Neural crest cell (in vitro differentiated cells): ENCODE measurements at places on chromosomes 6 and 20.

DNA sequence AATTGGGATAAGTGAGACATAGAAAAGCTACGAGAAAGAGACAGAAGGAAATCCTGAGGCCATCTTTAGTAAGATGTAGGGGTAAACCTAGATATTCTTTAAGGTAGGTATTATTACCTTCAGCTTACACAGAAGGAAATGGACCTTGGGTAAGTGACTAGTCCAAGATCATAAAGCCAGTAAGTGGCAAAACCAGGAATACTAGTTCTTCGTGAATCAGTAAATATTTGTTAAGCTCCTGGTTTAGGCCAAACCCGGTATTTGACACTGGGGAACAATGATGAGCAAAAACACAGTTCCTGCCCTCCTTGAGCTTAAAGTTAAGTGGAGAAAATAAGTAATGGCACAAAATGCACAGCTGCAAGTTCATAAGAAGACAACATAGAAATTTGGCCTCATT, 5.3 kb downstream of the TRIM39 start:
- DNase-seq = no peak
- no peaks in the 10 kb centered on the region for H3K27me3 ChIP-seq
- peaks cover 10% of the 10 kb centered on the region for H3K4me1 ChIP-seq
- no peak overlapping the region for H3K4me3 ChIP-seq
- H3K27ac ChIP-seq = no peak overlapping the region

- H3K4me1 ChIP-seq = no peaks in the 10 kb centered on the region
- no peaks in the 10 kb centered on the region for H3K27me3 ChIP-seq
- no peak overlapping the region for H3K4me3 ChIP-seq
- DNase-seq = no peak
- no peak overlapping the region for H3K27ac ChIP-seq
Observed at GRCh38 chr6:56495654-56496053, 147.0 kb downstream of the DST start.

GRCh38 chr20:58056021-58056591, 172.3 kb downstream of the ANKRD60 start:
- peaks cover 10% of the 10 kb centered on the region for H3K4me1 ChIP-seq

DNA sequence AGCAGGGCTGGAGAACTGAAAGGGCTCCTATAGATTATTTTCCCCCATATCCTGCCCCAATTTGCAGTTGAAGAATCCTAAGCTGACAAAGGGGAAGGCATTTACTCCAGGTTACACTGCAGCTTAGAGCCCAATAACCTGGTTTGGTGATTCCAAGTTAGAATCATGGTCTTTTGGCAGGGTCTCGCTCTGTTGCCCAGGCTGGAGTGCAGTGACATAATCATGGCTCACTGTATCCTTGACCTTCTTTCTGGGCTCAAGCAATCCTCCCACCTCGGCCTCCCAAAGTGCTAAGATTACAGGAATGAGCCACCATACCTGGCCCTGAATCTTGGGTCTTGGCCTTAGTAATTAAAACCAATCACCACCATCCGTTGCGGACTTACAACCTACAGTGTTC, 1.0 kb upstream of the MMP9 start:
- no peak for DNase-seq

- H3K27ac ChIP-seq = no peak overlapping the region
- no peak for DNase-seq
- H3K4me1 ChIP-seq = peaks cover 15% of the 10 kb centered on the region
- peaks cover 6% of the 10 kb centered on the region for H3K36me3 ChIP-seq
- no peak overlapping the region for H3K4me3 ChIP-seq
- no peaks in the 10 kb centered on the region for H3K27me3 ChIP-seq
Observed at GRCh38 chr6:112177092-112177491, 77.3 kb downstream of the LAMA4 start.

- H3K4me3 ChIP-seq = no peak overlapping the region
- DNase-seq = no peak
- peaks cover 5% of the 10 kb centered on the region for H3K36me3 ChIP-seq
- no peak overlapping the region for H3K27ac ChIP-seq
Observed at GRCh38 chr6:158039178-158039557, 57.5 kb downstream of the SYNJ2 start.

DNA sequence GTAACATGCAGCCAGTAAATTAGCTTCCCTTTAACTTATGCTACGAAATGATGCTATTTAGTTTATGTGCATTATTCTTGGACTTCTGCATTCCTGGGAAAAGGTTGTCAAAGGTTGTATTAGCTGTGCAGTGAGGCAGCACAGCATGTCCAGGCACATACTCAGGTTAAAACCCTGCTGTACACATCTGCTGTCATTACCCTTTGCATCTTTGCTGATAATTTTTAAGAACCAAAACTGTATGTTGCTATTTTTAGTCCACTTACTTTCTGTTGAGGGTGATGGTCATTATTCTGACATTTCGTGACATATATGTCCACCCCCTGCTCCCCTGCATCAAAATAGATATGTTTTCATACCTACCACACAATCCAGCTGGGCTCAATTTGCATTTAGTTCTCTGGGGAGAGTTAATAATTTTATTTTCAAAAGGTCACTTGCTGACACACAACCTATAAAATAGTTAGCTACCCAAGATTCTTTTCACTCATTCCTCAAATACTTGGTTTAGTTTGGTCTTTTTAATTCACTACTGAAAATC, 142.5 kb upstream of the SPACA1 start:
- H3K27me3 ChIP-seq = no peaks in the 10 kb centered on the region
- no peaks in the 10 kb centered on the region for H3K36me3 ChIP-seq
- no peak overlapping the region for H3K4me3 ChIP-seq
- H3K27ac ChIP-seq = no peak overlapping the region
- DNase-seq = no peak
- peaks cover 56% of the 10 kb centered on the region for H3K4me1 ChIP-seq

DNA sequence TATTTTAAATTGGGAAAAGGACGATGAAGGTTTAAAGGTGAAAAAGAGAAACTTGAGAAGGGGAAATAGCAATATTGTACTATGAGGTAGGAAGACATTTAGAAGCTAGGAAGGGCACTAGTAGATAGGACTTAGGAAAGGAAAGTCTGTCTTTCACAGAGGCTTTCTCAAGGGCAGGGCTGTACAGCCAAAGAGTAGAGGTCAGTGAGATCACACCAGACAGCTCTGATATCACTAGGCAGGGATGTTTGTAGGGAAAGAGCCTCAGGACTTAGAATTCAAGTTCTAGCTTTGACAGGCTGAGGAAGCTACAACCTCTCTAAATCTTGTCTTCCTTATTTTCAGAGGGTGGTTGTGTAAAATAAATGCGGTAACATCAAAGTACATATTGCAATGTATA, 160.4 kb upstream of the SLC22A16 start:
- DNase-seq = no peak
- no peak overlapping the region for H3K4me3 ChIP-seq
- H3K27me3 ChIP-seq = no peaks in the 10 kb centered on the region
- no peak overlapping the region for H3K27ac ChIP-seq
- H3K4me1 ChIP-seq = no peaks in the 10 kb centered on the region

DNA sequence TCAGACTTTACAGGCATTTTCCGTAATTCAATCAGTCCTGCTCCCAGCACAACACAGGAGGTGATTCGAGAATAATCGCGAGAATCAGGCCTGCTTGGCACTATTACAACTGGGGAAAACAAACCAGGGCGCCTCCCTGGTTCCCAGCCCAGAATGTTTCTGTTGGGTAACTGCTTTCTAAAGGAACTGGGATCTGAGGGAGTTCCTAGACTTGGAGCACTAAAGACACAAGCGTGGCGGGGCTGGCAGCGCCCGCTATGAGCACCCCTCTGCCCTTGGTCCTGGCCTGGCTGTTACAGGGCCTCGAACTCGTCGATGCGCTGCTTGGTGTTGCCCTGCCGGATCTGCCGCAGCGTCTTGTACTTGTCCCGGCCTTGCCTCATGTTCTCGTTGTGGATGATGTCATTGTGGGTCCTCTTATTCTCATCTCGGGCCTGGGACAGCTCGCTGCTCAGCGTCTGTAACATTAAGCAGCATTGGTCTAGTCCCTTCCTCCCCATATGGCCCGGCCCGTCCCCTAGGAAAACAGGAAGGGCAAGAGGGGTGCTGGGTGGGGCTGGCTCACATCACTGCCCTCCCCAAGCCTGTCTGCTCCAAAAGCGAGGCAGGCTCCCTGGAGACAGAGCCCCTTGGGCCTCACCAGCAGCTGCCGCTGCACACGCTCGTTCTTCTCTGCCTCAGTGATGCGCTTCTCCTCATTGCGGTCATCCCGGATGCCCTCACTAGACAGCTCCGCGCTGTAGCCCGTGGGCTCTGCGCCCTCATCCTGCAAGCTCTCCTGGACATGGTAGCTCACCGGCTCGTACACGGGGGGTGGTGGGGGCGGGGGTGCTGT, 52.3 kb downstream of the EZR start:
- peaks cover 10% of the 10 kb centered on the region for H3K4me1 ChIP-seq
- no peak for DNase-seq
- peaks cover 14% of the 10 kb centered on the region for H3K36me3 ChIP-seq
- no peak overlapping the region for H3K27ac ChIP-seq
- no peak overlapping the region for H3K4me3 ChIP-seq
- H3K27me3 ChIP-seq = no peaks in the 10 kb centered on the region

DNA sequence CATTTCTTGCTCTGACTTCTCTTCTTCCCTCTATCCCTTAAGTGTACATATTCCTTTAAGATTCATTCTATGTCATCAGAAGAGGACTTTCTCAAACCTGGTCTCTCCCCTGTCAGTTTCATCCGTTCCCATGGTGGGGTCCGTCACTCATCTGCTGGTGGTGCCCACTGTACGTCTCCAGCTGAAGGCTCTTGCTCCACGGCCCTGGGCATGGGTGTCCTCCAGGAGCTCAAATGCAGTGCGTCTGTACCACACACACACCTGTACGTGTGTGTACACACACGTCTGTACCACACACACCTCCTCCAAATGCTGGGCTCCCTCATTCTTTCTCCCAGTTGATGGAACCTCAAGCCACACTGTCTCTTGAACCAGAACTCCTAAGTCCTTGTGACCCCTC, 85.6 kb downstream of the CAP2 start:
- H3K4me1 ChIP-seq = peaks cover 6% of the 10 kb centered on the region
- H3K36me3 ChIP-seq = peaks cover 9% of the 10 kb centered on the region
- no peak for DNase-seq
- no peaks in the 10 kb centered on the region for H3K27me3 ChIP-seq

- no peaks in the 10 kb centered on the region for H3K36me3 ChIP-seq
- DNase-seq = no peak
- H3K27me3 ChIP-seq = no peaks in the 10 kb centered on the region
- no peak overlapping the region for H3K4me3 ChIP-seq
- H3K4me1 ChIP-seq = no peaks in the 10 kb centered on the region
Observed at GRCh38 chr20:24653306-24653705, 183.9 kb downstream of the SYNDIG1 start.

GRCh38 chr6:73579851-73580246, 59.0 kb upstream of the EEF1A1 start:
- peaks cover 53% of the 10 kb centered on the region for H3K4me1 ChIP-seq
- H3K27ac ChIP-seq = peak overlapping the region; percentile 100
- no peak for DNase-seq
- H3K27me3 ChIP-seq = no peaks in the 10 kb centered on the region

DNA sequence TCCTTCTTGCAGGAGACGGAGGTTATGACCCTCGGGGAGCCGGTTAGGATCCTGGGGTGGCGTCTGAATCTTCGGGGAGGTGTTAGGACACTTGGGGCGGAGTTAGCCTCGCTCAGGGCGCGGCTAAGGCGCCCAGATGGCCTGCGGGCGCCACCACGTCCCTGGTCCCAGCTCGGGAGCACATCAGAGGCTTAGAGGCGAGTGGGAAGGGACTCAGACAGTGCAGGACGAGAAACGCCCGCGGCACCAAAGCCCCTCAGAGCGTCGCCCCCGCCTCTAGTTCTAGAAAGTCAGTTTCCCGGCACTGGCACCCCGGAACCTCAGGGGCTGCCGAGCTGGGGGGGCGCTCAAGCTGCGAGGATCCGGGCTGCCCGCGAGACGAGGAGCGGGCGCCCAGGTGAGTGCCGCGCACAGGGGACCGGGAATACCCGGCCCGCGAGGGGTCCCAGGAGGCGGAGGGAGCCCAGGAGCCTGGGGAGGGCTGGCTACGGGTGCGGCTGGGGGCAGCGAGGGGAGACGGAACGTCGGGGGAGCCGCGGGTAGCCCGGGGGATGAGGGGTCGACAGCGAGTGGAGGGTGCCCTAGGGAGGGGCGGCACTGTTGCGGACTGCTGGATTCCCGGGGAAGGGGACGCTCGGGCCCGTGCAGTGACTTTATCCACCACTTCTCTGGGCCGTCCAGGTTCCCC, at the start of gene HCK:
TSS of gene HCK (plus strand) at position 153 of the 688 bp plus-strand sequence.
- DNase-seq = no peak
- H3K4me1 ChIP-seq = peaks cover 9% of the 10 kb centered on the region
- peaks cover 96% of the 10 kb centered on the region for H3K27me3 ChIP-seq

DNA sequence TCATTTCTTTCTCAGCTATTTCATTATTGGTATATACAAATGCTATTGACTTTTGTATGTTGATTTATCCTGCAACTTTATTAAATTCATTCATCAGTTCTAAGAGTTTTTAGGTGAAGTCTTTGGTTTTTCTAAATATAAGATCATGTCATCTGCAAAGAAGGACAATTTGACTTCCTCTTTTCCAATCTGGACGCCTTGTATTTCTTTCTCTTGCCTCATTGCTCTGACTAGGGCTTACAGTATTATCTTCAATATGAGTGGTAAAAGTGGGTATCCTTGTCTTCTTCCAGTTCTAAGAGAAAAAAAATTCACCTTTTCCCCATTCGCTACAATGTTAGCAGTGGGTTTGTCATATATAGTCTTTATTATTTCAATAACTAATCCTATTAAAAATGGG, 38.0 kb downstream of the KIF16B start:
- peaks cover 7% of the 10 kb centered on the region for H3K36me3 ChIP-seq
- no peak overlapping the region for H3K27ac ChIP-seq
- no peak for DNase-seq
- H3K27me3 ChIP-seq = no peaks in the 10 kb centered on the region
- no peak overlapping the region for H3K4me3 ChIP-seq
- H3K4me1 ChIP-seq = peaks cover 4% of the 10 kb centered on the region

GRCh38 chr20:51647674-51648570, 105.4 kb upstream of the NFATC2 start:
- H3K27ac ChIP-seq = no peak overlapping the region
- H3K36me3 ChIP-seq = no peaks in the 10 kb centered on the region
- DNase-seq = no peak
- H3K4me3 ChIP-seq = no peak overlapping the region
- H3K4me1 ChIP-seq = peaks cover 23% of the 10 kb centered on the region

DNA sequence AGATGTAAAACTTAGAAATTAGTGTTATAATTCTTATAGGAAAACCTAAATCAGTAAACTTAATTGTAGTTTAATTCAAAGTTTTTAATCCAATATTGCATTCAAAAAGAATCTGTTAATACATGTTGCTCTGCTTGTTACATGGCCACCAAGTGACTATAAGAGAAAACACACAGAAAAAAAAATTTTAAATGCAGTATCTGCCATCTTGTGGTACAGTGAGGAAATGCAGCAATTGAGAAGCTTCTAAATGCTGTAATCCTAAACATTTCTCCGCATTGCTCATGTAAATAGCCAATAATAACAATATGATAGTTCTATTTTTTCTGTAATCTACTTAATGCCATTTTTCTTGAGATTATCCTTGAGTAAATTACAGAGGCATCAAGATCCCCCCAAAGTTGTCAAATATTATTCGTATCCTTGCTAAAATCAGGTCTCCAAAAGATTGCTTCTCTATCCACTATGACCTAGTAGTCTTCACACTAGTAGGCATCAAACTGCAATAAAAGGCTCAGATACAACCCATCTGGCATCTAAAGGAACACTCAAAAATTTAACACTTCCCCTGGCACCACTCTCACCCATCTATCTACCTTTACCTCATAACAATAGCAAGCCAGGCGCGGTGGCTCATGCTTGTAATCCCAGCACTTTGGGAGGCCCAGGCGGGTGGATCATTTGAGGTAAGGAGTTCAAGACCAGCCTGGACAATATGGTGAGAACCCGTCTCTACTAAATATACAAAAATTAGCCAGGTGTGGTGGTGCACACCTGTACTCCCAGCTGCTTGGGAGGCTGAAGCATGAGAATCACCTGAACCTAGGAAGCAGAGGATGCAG, 34.6 kb downstream of the HDAC2 start:
- peak; percentile 33 for DNase-seq
- H3K4me1 ChIP-seq = peaks cover 7% of the 10 kb centered on the region
- no peaks in the 10 kb centered on the region for H3K27me3 ChIP-seq
